ENCODE measurements at places on chromosomes 13 and 19.

DNA sequence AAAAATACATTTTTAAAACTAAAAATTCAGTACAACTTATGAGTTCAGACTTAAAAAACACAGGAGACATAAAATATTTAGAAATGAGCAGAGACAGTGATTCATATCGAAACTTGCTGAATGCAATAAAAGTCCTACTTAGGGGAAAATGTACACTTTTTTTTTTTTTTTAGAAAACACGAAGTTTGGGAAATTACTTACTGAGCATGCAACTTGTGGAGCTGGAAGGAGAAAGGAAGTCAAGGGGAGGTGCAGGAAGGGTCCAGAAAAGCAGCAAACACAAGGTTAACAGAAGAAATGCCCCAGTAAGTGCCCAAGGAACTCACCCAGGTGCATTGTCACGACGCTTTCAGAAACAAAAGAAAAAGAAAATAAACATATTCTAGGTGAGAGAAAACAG, 18.6 kb upstream of the LAIR1 start:
- no peak for DNase-seq

DNA sequence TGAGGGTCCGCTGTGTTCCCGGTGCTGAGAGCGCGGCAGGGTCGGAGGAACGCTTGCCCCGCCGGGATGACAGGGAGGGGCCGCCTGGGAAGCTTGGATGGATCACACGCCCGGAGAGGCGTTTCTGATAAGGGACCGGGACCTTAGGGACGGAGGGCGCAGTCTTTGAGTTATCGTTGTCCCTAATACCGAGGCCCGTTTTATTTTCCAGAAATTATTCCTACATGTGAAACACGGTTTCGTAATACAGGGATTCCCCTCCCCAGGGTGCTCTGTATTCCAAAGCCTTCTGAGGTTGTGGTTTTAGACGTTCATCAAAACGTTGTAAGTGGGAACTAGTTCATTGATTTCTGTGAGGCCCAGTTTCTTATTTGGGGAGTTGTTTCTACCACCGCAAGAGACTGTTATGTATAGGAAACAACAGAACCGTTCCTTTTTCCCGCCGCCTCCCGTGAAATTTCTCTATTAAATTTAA, 752 bp downstream of the PDCD5 start:
- DNase-seq, result peak; percentile 15

- no peak for DNase-seq
Observed at GRCh38 chr19:48868114-48868886, at the start of gene PLEKHA4. Gene PLEKHA4, minus strand, starts transcription at chr19:48868617. Its CDS starts 997 bp downstream, at chr19:48867620.

- no peak for DNase-seq
Observed at GRCh38 chr13:73096173-73096572, 37.4 kb downstream of the KLF5 start.

- DNase-seq, result no peak
Observed at GRCh38 chr19:10852941-10853340, 4.7 kb downstream of the C19orf38 start.

Data from NCI-H187 (cell line).